ENCODE measurements at places on chromosomes 6 and 20.

- no peak for DNase-seq
Measured at GRCh38 chr6:15430931-15431405, 185.1 kb downstream of the JARID2 start.

DNA sequence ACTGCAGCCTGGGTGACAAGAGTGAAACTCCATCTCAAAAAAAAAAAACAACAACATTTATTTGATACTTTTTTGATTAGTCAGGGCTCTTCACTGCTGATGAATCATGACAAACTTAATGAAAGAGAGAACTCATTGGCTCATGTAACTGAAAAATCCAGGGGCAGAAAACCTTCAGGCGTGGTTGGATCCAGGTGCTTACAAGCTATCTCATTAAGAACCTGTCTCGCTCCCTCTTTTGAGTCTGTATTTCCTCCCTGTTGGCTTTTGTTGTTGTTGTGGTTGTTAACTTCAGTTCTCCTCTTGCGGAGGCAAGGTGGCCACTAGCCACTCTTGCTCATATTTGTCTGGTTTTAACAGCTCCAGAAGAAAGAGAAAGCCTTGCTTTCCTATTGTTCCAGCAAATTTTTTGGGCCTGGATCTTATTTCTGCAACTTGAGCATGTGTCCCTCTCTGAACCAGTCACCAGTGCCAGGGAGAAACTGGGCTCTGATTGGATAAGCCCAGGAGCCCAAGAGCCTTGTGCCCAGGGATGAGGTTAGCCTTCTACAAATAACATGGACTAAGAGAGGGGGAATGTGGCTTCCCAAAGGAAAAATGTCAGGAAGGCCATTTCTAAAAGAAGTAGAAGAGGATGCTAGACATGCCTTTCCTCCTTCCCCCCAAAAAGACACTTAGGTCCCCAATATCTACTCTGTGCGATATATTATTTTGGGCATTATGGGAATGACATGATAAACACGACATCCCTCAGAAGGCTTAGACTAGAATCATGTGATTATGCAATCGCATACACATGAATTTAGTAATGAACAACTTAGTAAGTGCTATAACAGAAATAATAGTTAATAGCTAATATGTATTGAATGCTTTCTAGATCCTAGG, 64.5 kb downstream of the PHACTR2 start:
- no peak for DNase-seq

DNA sequence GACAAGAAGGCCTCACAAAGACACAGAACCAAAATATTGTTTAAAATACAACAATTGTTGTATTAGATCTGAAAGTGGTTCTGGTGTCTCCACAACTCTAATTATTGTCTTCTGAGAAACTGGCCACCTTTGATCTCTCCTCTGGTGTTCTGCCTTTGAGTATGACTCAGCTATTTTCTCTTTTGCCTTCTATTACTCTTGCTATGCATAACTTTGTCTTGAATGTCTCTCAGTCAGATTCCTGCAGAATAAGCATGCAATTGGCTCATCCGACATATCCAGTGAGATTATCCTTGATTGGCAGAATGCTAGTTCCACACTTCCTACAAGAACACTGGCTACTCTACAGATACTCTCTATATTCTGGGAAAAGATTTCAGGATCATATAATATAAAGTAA, 14.3 kb upstream of the EPM2A start:
- DNase-seq: no peak

DNA sequence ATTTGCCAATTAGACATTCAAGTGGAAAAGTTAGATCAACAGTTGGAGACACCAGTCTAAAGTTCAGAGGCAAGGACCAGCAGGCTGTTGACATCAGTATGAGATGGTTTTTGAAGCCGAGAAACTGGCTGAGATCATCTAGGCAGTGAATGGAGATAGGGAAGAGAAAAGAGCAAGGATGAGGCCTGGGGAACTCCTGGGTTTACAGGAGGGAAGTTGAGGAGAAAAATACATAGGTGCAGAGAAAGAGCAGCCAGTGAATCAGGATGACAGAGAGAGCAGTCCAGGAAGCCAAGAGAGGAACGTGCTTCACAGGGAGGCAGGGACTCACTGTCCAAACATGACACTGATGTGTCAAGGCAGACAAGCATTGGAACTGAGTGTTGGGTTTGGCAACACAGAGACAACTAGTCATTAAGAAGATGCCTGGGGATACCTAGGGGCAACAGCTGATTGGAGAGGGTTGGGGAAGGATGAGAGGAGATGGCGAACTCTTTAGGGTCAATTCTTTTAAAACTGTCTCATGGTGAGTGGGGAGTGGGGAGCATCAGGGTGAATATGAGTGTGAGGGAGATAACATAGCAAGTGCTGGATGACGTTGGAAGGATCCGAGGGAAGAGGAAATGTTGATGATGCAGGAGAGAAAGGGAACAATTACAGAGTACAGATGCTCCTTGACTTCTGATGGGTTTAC, 13.2 kb upstream of the SALL4 start:
- DNase-seq: no peak

GRCh38 chr20:63612276-63612931, 14.5 kb downstream of the GMEB2 start:
- DNase-seq: no peak

Data from hindlimb muscle (tissue), 1 donor.